Stimulated activated CD8-positive, alpha-beta memory T cell treated with anti-CD3 and anti-CD28 coated beads, Interleukin-2, amount 100 ng/mL, for 1 hour (primary cell): ENCODE measurements at places on chromosomes 3 and 15.

DNA sequence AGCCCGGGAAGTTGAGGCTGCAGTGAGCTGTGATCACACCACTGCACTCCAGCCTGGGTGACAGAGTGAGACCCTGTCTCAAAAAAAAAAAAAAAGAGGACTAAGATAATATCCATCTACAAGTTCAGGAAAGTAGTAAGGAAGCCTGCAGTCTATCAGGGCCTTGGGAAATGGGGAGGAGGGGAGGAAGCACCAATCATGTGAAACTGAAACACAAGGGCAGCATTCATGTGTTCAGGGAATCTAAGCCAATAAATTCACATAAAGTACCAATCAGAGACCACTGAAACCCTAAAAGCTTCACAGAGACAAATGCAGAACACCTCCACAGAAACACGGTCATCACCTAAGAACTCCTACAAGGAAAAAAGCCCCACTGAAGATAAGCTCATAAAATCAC, 22.9 kb upstream of the HHATL start:
- DNase-seq: no peak

- DNase-seq: no peak
These were observed 212.6 kb downstream of the ZNF621 start for GRCh38 chr3:40737343-40737742.

DNA sequence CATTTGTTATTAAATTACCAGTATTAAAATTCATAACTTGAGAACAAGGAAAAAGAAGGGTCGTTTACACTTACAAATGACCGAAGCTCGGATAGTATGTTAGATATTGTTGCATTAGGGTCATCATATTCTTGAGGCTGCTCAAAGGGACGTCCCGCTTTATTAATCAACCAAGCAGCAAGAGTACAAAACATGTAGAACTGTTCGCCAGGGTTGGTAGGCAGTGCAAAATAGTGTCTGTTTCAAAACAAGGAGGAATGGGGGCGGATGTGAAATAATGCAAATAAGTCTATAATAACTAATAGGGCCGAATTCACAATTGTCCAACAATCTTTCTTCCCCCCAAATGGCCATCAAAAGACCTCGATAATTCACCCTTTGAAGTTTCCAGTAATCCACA, 2.9 kb downstream of the IFT57 start:
- no peak for DNase-seq

GRCh38 chr3:46824211-46824970, 38.9 kb downstream of the MYL3 start:
- DNase-seq: no peak

GRCh38 chr3:123693584-123694190, 108.8 kb upstream of the HACD2 start:
- no peak for DNase-seq

DNA sequence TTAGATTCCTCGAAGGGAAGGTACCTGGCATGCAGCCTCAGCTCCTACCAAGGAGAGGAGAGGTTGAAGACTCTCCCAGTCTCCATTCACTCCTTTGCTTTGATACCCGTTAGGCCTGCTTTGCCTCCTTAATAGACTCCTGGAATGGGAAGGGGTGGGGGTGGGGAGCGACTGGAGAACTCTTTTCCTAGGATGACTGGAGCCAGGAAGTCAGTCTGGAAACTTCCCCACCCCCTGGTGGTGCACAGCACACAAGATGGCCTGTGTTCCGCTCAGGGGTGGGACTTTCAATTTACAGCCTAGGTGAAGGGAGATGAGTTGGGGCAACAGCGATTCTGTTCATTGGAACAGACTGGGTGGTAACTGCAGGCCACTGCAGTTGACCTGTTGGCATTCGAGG, 21.4 kb upstream of the CELF6 start:
- DNase-seq: no peak

GRCh38 chr15:71939981-71940588, 129.7 kb downstream of the NR2E3 start:
- DNase-seq: no peak

DNA sequence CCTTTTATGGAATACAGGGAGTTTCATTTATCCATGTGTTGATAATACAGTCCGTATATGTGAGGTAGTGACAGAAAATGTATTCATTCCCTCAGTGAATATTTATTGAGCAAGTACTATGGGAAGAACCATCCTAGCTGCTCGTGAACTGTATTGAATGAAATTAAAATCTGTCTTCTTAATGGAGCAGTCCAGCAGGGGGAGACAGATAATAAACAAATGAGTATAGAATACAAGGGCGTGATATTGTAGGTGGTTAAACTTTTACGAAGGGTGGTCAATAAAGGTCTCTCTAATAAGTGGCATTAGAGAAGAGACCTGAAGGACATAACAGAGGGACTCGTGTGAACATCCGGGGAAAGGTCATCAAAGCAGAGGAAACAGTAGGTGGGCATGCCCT, 62.7 kb upstream of the OSTN start:
- DNase-seq: no peak

GRCh38 chr3:123154020-123154985, 47.4 kb upstream of the SEC22A start:
- DNase-seq: no peak

DNA sequence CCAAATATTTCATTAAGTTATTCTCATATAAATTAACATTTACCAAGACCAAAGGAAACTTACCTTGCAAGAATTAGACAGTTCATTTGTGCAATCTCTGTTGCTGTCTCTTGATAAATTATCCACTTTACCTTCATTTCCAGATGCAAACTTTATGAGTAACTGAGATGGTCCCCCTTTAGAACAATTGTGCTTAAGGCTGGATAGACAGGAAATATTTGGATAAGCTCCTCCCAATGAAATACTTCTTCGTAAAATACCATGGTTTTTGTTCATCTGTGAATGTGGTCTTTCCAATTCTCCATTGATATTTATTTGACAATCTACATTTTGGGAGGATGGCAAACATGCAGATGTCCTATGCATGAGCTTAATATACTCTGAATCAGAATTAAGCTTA, 78.2 kb downstream of the NEDD4 start:
- no peak for DNase-seq

DNA sequence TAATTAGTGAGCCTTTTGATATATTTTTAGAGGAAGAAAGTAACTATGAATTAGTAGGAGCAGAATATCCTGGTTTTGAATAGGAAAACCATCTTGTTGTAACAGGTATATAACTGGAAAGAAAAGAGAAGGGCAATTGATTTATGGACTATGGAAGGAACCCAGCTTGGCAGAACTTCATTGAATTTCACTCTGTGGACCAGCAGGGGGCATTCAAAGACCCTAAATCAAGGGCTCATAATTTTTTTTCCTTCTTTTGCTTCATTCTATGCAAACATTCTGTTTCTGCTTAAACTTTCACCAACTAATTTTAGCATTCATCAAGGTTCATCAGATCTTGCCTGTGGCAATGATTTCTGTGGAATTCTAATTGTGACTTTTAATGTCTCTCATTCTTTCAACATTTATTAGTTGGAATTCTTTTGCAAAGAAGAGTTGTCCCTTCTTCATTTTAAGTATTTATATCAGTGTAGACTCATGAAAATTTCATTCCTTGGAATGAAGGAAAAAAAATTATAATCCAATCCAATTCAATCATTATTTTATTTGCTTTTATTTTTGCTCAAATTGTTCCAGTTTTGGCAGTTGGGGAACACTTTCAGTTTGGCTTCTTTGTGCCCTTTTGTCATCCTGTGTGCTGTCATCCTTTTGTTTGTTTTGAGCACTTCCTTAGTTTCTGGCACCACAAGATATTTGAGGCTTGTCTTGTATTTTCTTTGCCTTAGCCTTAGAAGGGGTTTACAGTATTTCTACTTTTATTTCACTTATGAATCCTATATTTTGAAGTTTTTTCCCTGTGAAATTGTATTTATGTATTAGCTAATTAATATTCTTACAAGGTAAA, 30.4 kb downstream of the NXPE3 start:
- DNase-seq: no peak

DNA sequence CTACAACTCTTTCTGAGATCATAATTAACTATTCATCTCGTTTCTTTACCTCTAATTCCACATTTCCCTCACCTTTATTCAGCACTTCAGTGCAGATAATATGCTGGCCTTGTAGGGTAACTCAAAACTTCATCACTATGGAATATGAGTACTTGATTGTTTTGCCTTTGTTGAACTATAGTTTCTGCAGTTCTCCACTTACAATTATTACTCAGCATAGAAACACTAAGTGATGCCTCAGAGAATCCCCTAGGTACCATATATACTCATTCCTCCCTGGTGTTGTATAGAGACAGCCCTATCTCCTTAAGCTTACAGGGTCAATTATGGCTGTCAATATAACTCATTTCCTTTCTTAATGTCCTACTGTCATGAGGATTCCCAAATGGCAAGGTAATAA, 380.6 kb upstream of the RBMS3 start:
- no peak for DNase-seq

- DNase-seq: no peak
These were observed 286.9 kb upstream of the TBL1XR1 start for GRCh38 chr3:177484206-177484605.

DNA sequence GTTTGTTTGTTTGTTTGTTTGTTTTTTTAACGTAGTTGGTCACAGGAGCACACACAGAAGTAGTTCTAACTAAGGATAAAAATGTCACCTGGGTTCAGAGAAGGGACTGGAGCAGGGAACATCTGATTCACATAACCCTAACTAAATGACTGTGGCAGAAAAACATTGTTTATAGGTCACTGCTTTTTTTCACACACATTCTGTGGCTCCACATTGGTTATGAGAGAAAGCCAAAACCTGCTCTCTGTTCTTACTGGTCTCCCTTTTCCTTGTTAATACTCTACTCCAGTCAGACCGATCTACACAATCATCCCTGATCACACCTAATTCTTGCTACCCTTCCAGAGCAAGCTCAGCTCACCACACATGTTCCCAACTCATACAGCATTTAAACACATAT, 190.4 kb upstream of the ICE2 start:
- DNase-seq: no peak

GRCh38 chr15:73345658-73346057, 23.1 kb downstream of the HCN4 start:
- no peak for DNase-seq

DNA sequence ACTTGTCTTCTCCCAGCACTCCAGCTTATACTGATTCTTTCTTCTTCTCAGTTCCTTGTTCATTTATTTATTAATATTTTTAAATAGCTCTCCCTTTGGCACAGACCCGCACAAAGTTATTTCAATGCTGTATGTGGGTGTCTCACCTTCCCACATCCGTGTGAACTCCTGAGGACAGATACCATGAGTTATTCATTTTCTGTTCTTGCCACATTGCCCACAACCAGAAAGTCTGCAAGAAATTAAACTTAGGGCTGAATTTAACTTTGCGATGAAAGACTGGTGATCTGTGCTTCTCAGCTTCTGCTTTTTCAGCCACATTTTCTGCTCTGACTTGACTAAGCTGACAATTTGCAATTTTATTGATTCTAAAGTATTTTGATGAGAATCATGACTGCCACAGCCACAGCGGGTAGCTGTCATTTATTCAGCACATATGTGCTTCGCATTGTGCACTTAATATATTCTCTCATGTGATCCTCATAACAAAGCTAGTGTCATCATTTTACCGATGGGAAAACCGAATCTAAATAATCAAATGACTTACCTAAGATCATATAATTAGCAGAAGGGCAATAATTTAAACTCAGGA, 569.8 kb downstream of the EDEM1 start:
- DNase-seq: no peak

DNA sequence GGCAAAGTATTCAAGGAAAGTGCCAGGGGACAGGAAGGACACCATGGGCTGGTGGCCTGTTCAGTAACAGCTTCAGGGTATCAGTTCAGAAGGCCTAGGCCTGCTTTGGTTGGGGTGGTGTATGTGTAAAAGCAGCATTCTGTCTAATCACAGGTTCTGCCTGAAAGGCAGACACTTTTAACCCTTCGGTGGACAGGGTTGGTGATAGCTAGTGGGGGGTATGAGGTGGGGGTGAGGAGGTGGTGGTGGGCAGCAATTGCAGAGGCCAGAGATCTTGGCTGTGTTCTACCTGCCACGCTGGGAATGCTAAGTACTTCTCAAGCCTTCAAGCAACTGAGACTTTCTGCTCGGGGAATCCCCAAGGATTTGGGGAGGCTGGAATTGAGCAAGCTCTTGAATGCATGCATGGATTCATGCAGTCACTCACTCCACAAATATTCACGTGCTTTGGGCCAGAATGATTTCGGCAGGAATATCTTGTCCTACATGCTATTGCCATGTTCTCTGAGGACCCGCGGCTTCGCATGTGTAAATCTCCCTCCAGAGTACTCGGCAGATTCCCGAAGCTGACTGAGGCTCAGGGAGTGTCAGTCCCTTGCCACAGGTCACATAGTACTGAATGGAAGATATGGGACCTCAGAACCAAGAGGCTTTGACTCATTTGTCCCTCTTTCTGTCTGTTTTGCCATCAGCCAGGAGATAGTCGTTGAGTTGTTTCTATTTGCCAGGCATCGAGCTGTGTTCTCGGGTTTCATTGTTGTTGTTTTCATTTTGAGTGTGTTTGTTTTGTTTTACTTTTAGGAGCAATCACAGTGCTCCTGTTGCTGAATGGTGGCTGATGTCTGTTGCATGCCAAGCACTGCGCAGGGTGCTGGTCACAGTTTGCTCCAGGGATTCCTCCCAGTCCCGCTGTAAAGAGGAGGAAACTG, 65.5 kb downstream of the SMAD3 start:
- no peak for DNase-seq

DNA sequence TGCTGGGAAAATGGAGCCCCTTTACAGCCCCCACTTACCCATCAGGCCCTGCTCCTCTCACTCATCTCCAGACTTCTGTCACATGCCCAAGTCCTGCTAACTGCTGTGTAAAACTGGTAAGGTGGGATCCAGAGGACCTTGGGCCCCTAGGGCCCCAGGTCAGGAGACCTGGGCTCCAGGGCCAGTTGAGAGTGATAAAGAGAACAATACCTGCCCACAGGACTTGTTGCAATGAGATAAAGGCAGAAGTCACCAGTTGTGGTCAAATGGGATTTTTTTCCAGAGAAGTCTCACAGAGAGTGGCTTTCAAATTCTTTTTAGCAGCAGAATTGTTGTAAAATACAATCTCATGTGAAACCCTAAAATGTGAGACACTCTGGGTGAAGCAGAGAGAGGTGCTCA, 753 bp downstream of the FURIN start:
- no peak for DNase-seq

DNA sequence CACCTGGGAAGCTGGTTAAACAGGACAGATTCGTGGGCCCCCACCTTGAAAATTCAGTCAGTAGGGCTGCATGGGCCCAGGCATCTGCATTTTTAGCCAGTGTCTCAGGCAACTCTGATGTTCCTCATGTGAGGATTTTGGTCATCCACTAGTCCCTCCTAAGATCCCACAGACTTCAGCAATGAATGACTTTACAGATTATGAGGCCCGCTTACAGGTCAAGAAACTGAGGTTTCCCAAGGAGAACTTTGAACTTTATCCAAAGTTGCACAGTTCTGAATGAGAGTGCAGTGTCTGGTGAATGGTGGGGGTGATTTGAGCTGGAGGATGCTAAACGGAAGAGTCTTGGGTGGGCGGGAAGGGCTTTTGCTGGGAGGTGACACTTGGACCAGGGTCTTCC, 27.2 kb downstream of the SLC6A6 start:
- DNase-seq: no peak

DNA sequence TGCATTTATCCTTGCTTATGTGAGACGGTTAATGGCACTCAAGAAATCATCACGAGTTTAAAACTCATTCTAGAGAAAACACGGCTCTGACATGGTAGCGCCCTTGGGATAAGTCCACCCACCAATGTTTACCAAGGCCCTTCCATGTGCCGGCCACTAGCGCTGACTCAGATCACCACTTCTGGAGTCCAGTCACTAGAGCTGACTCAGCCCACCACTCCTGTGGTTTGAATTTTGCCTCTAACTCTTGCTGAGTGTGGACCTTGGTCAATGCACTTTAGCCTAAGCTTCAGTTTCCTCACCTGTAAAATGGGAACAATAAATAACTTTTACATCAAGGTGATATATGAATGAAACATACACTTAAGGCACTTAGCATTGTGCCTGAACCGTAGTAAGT, 358.4 kb upstream of the PROK2 start:
- DNase-seq: no peak
